ENCODE measurements at places on chromosomes 1 and 21.

DNA sequence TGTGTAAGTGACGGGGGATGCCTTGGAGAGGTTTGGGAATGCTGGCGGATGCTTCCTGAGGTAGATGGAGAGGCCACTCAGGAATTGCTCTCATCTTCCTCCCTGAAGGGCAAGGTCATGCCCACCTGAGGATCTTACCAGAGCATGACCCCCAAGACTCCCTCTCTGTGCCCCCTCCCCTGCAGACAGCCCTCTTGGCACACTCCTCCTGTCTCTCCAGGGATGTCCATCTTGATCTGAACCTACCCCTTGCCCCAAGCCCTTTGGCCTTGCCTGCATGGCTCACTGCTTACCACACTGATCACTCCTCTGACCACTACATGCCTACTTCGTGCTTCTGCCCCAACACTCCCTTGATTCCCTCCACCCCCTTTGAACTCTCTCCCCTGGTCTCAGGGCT is 17.9 kb upstream of the MPL start:
- DNase-seq, result no peak

GRCh38 chr1:53562291-53562980 is 103.2 kb downstream of the DMRTB1 start:
- peak; percentile 8 for DNase-seq

DNA sequence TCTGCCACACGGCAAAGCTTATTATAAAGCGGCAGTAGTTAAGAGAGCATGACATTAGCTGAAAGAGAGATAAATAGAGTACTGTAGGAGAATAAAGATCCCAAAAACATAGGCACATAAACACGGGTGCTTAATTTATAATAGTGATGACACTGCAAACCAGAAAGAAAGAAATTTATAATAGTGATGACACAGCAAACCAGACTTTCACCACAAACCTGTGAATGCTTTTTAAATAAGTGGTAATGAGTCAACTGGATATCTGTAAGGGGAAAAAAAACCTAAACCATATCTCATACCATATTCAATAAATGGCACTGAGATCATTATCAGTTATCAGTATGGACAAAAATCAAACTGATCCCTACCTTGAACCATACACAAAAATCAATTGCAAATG is 25.5 kb downstream of the USP1 start:
- no peak for DNase-seq

DNA sequence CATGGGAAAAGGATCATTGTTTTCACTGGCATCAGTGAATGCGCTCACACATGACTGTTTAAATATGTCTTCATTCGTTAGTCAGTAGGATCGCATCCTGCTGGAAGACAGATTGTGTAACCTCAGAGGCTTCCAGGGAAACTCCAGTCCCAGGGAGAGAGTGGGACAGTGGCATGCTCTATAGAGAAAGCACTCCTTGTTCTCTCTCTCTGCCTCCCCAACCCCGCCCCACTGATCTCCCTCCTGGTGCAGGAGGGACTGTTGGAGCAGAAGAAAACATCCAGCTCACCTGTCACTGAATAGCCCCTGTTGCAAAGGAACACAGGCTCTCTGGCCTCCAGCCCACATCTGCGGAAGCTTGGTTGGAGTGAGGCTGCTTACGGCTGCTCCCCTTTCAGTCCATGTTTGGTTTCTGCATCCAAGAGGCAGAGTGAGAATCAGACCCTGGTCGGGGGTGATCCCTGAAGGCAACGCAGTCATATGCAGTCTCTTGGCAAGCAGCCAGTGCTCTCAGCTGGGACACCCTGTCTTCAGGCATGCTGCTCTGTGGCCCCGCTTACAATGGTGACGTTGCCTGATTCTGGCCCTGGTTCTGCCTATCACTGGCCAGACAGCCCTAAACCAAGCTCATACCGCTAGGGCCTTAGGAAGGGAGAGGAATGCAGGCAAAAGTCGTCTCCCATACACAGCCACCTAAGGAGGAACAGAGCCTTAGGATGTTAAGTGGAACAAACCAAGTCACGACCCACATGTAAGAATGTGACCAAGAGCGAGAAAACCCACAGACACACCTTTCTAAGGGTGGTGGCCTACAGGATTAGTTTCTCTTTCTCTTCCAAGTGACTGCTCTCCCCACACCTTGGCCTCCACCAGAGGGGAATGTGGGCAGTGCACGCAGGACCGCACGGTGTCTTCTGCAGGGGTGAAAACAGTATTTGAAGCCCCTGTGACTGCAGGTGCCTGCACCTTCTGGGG is 39.7 kb downstream of the BACE2 start:
- DNase-seq, result no peak

- DNase-seq, result no peak
Measured at GRCh38 chr1:173505391-173505790, 28.3 kb downstream of the PRDX6 start.

DNA sequence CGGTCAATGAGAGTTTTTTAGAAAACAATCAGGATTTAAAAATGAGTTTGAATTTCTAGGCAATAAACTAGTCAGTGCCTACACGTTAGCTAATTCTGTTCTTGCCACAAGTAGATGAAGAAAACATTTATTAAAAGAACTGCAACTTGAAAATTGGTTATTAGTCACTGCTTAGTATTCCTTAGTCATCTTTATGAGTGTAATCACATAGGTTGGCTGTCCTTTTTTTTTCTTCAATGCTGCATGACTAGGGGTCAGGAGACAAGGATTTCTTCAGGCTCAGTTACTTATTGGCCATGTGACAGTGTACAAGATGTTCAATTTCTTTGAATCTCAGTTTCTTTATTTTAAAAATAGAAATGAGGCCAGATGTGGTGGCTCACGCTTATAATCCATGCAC is 17.1 kb downstream of the SOAT1 start:
- DNase-seq, result no peak

- no peak for DNase-seq
Measured at GRCh38 chr1:201307760-201308499, 24.6 kb downstream of the PKP1 start.

GRCh38 chr1:184959626-184960025 is 14.7 kb downstream of the NIBAN1 start:
- no peak for DNase-seq

DNA sequence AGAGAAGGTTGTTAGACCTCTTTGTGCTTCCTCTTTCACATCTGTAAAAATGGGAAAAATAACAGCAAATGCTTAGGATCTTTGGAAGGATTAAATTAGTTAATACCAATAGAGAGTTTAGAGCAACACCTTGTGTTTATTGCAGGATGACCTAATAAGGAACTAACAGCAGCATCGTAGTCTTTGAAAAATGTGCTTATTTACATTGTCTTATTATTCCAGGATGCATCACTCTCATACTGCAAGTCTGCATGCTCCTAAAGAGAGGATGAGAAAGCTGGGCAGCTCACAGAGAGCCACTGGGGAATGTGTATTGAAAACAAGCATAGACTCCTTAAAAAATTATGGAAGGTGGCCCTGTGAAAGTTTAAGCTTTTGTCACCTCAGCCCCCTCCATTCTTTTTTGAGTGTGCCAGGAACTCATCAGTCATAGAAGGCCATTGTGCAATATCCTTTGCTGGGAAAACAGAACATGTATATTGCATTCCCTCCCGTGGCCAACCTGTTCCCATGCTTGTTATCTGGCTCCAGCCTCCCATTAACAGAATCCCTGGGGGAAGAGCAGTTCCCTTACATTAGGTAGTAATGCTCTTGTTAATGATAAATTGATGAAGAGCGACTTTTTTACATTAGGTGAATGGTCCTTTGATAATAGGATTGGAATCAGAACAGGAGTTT is 180.7 kb downstream of the ZNF326 start:
- DNase-seq, result no peak

DNA sequence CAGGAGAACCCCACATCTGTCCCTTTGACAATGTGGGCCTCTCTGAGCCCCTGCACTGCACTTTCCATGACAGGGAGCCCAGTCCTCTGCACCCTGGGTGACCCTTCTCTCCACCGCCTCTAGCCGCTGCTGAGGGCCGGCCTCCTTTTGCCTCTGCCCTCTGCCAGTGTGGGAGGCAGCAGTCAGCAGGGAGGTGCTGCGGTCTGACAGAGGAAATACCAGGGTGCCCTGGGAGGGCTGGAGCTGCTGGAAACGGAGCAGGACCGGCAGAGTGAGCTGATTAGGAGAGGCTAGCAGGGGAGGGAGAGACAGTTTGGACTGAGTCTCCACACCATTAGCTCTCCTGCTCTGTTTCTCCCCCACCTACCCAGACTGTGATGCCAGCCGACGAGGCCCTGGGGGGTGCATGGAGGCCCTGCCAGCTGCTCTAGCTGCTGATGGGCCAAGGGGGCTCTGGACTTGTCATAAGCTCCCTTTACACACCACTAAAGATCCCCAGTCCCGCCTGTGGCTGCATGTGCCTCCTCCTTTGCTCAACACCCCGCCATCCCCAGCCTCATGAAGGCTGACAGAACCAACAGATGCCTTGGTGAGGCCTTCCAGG is 171.1 kb upstream of the KLHDC7A start:
- DNase-seq, result no peak

- DNase-seq, result no peak
Measured at GRCh38 chr21:29149808-29150425, 19.5 kb downstream of the MAP3K7CL start.

GRCh38 chr1:155070721-155071569 is 7.4 kb downstream of the EFNA4 start:
- peak; percentile 83 for DNase-seq
